Small intestine (tissue), 16 donors: ENCODE measurements at places on chromosomes 13 and 19. TPM values are rescaled to one million over a fixed set of nuclear protein-coding genes. Genes with fewer than 3 reads are reported as not detected.

Gene ZNF681
- polyA plus RNA-seq: 6.0 TPM

- H3K36me3 ChIP-seq: no peaks in the 10 kb centered on the region
- no peak overlapping the region for H3K4me3 ChIP-seq
- no peaks in the 10 kb centered on the region for H3K27me3 ChIP-seq
- DNase-seq: no peak
- no peaks in the 10 kb centered on the region for H3K4me1 ChIP-seq
These were observed 13.9 kb upstream of the DNAJC15 start for GRCh38 chr13:43009506-43009905.

- DNase-seq: no peak
- H3K4me1 ChIP-seq: peaks cover 6% of the 10 kb centered on the region
- peaks cover 68% of the 10 kb centered on the region for H3K36me3 ChIP-seq
- no peak overlapping the region for H3K4me3 ChIP-seq
- H3K27me3 ChIP-seq: no peaks in the 10 kb centered on the region
- no peak overlapping the region for H3K27ac ChIP-seq
These were observed 5.4 kb downstream of the KANK2 start for GRCh38 chr19:11191934-11192333.

DNA sequence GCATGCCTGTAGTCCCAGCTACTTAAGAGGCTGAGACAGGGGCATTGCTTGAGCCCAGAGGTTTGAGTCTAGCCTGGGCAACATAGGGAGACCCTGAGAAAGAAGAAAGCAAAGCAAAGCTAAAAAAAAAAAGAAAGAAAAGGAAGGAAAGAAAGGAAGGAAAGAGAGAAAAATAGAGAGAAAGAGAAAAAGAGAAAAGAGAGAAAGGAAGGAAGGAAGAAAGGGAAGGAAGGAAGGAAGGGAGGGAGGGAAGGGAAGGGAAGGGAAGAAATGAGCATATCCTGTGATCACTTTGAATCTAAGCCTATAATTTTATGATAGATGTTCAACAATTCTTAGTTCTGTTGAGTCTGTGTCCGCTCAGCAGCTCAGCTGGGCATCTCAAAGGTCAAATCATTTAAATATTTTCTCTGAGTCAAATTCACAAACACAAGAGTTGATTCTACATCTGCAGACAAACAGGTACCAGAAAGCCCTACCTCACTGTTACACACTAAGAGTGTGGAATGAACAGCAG lies 70.4 kb downstream of the SUCLA2 start:
- H3K27ac ChIP-seq: no peak overlapping the region
- no peaks in the 10 kb centered on the region for H3K36me3 ChIP-seq
- DNase-seq: no peak
- no peak overlapping the region for H3K4me3 ChIP-seq
- no peaks in the 10 kb centered on the region for H3K4me1 ChIP-seq

GRCh38 chr13:51618626-51619025 lies 34.4 kb downstream of the WDFY2 start:
- H3K27me3 ChIP-seq: no peaks in the 10 kb centered on the region
- H3K4me3 ChIP-seq: no peak overlapping the region
- H3K36me3 ChIP-seq: no peaks in the 10 kb centered on the region
- no peaks in the 10 kb centered on the region for H3K4me1 ChIP-seq
- no peak overlapping the region for H3K27ac ChIP-seq
- DNase-seq: no peak
